ENCODE measurements at places on chromosomes 7 and 10.

- DNase-seq: no peak
These were observed 14.0 kb upstream of the SLC18A2 start for GRCh38 chr10:117226813-117227451.

DNA sequence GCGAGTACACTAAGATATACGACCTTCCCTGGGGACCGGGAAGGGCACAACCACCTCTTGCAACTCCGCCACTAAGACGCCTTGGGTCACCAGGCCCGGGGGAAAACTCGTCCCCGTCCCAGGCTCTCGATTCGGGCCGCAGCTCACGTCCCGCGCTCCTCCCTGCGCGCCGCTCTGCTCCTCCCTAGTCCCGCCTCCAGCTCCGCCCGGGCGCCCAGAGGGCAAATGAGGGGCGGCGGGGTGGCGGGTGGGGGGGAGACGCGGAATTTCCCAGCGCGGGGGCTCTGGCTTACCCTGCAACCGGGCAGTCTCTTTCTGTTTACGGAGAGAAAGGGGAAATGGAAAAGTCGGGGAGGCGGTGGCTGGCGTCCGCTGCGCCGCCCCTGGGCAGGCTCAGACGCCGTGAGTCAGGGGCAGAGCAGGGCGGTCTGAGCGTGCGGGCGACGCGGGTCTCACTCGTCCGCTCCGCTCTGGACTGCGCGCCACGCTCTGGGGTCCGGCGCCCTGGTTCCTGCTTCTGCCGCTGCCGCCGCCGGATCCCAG, at the start of gene MAP3K8:
TSS of gene MAP3K8 (plus strand) at position 455 of the 543 bp plus-strand sequence. CDS start 4,755 bp downstream, outside the sequence.
- DNase-seq: peak; percentile 77

DNA sequence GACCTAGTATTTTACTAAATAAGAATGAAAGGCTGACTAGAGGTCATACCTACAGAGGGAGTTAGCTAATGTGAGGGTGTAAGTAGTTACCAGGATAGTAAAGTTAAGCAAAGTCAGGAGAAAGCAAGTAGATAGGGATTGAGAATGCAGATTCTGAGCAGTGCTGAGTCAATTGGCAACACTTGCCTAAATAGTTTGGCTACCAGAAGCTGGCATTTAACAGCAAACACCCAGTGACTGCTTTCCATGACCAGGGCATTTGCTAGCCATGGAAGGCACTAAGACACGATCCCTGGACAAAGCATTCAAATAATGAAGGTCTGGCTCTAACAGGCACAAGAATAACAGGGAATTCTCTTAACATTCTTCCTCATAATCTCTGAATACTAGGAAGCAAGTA, 25.9 kb downstream of the TNKS2 start:
- DNase-seq: no peak

GRCh38 chr10:121596689-121597503, 1.3 kb downstream of the FGFR2 start:
- DNase-seq: no peak

DNA sequence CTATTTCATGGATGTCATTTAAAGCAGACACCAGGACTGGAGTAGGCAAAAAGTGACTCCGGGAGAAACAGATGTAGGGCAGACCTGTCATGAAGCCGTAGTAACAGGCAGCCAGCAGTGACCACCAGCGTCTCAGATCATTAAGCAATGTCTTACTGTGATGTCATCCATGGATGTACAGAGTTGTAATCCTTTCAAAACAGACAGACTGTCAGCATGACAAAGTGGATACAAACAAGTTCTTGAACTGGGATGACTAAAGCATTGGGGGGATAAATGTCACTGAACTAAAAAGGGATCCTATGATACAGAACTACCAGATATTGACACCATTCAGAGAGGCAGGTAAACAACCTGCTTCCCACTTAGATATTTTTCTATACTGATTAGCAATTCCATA, 675.5 kb downstream of the PARD3 start:
- DNase-seq: no peak

- no peak for DNase-seq
These were observed 509 bp upstream of the ING3 start for GRCh38 chr7:120949998-120950538.

- DNase-seq: no peak
These were observed 44.4 kb downstream of the AMZ1 start for GRCh38 chr7:2732388-2732787.

All from activated CD8-positive, alpha-beta memory T cell treated with anti-CD3 and anti-CD28 coated beads for 4 hours (primary cell).